Trophoblast cell (in vitro differentiated cells and primary cell): ENCODE measurements at places on chromosomes 4 and X.

- DNase-seq: no peak
Observed at GRCh38 chr4:93066749-93067148, 761.8 kb upstream of the ATOH1 start.

- no peak for DNase-seq
Observed at GRCh38 chrX:16210061-16210460, 42.8 kb downstream of the MAGEB17 start.

GRCh38 chr4:38954727-38955126, 77.5 kb downstream of the TMEM156 start:
- no peak for DNase-seq

GRCh38 chrX:149467461-149467860, 37.6 kb downstream of the IDS start:
- DNase-seq: no peak

- no peak for DNase-seq
Observed at GRCh38 chrX:38890963-38891362, 89.7 kb downstream of the MID1IP1 start.
